Smooth muscle cell of bladder (primary cell): ENCODE measurements at places on chromosomes 12 and 14. TPM values are rescaled to one million over a fixed set of nuclear protein-coding genes. Genes with fewer than 3 reads are reported as not detected.

DTX3 gene
- total RNA-seq = 8.8 and 11.5 TPM in 2 replicates

SLC17A8 gene
- total RNA-seq = not detected in 2 replicates

BTBD7 gene
- 18.1 and 24.9 TPM in 2 replicates for total RNA-seq

LIN7A gene
- 7.0 and 12.7 TPM in 2 replicates for total RNA-seq

IGFBP6 gene
- total RNA-seq = 666 and 756 TPM in 2 replicates

NT5DC3 gene
- total RNA-seq = 3.4 and 6.2 TPM in 2 replicates

GPR68 gene
- 9.7 and 13.3 TPM in 2 replicates for total RNA-seq

TUNAR gene
- not detected in 2 replicates for total RNA-seq

RERGL gene
- total RNA-seq = not detected in 2 replicates

RAD9B gene
- total RNA-seq = 0.14 and 0.46 TPM in 2 replicates

CFAP251 gene
- 2.4 and 3.3 TPM in 2 replicates for total RNA-seq

MYH6 gene
- total RNA-seq = not detected in 2 replicates

NFATC4 gene
- 48.2 and 66.7 TPM in 2 replicates for total RNA-seq

NYNRIN gene
- total RNA-seq = 6.4 and 10.2 TPM in 2 replicates

MYO1A gene
- total RNA-seq = under 0.01 TPM in 1 of 2 replicates, not detected in the other

KCNJ8 gene
- total RNA-seq = 10.8 and 19.8 TPM in 2 replicates

CLEC2B gene
- total RNA-seq = 22.3 and 25.7 TPM in 2 replicates

CLEC1B gene
- total RNA-seq = not detected in 2 replicates

RILPL2 gene
- 5.7 and 6.8 TPM in 2 replicates for total RNA-seq

LTB4R gene
- 0.71 and 1.9 TPM in 2 replicates for total RNA-seq

ALDH2 gene
- total RNA-seq = 122 and 163 TPM in 2 replicates

BICDL1 gene
- total RNA-seq = not detected in 2 replicates

G2E3 gene
- total RNA-seq = 11.0 and 13.8 TPM in 2 replicates

ASPG gene
- not detected in 2 replicates for total RNA-seq

IFNG gene
- total RNA-seq = not detected in 2 replicates

SIX4 gene
- 7.7 and 7.8 TPM in 2 replicates for total RNA-seq
